ENCODE measurements at places on chromosomes 7 and 10. TPM values are rescaled to one million over a fixed set of nuclear protein-coding genes. Genes with fewer than 3 reads are reported as not detected.
A peak's percentile ranks its signal among the peaks of the same experiment; 100 is the strongest.

DNA sequence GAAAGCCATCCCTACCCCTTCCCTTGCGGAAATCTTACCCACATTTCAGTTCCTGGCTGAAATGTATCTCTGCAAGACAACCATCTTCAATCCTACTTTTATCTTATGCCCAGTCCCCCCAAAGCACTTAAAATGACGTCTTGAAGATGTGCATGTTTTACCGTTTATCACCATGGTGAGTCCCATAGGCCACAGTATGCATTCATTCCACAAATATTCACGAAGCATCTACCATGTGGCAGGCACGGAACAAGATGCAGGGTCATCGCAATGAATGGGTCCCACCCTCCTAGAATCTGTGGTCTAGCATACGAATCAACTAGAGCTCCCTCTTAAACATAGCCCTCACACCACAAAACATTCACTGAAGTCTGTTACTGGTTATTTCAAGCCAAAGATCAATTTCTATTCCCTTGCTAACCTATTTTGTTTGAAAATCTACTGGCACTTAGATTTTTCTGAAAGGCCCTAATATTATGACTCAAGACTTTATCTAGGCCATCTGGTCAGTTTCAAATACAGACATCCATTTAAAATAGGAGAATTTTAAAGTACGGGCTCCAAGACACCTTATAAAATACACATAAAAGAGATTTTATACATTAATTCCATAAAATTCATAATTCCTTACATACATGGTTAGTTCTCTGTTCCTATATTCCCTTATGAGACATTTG, 99.4 kb downstream of the PARD3 start:
- H3K27me3 ChIP-seq: no peaks in the 10 kb centered on the region
- no peak overlapping the region for H3K27ac ChIP-seq
- DNase-seq: no peak
- H3K4me3 ChIP-seq: no peak overlapping the region
- H3K36me3 ChIP-seq: no peaks in the 10 kb centered on the region

DNA sequence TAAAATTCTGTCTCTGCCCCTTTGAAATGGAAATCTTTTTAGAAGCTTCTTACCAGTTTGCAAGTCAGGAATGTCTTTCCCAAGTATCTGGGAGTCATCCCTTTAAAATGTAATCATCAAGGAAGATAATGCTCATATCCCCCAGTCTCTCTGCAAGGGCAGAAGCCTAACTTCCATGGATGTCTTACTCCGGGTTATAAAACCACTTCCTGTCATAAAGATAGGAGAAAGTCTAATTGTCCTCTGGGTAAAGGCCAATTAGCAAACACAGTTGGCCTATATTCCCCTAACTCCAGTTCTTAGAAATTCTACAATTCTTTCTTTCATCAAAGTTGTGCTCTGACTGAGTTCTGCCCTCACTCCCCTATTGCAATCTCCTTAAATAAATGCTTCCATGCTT, 1631.5 kb upstream of the LRRTM3 start:
- H3K36me3 ChIP-seq: no peaks in the 10 kb centered on the region
- DNase-seq: no peak
- peaks cover 4% of the 10 kb centered on the region for H3K4me1 ChIP-seq
- H3K27ac ChIP-seq: no peak overlapping the region
- no peak overlapping the region for H3K4me3 ChIP-seq

Gene HACD1
- 30.8 TPM for total RNA-seq

DNA sequence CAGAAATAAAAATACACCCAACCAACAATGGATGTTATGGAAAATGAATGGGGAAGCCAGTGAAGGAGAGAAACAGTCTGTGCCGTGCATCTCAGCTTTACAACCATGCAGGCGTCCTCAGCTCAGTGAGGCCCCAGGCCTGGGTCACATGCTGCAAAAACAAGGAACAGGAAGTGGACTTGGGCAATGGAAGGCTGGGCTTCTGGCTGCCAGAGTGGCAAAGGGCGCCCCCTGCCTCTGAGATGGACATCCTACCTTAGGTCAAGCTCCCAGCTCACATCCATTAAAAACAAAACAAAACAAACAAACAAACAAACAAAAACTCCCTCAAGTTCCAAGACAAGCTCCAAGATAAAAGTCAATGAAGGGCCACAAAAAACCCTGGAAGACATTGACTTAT, 54.7 kb upstream of the AFAP1L2 start:
- no peak overlapping the region for H3K4me3 ChIP-seq
- peak; percentile 82 for DNase-seq
- peaks cover 3% of the 10 kb centered on the region for H3K36me3 ChIP-seq
- no peaks in the 10 kb centered on the region for H3K27me3 ChIP-seq
- no peaks in the 10 kb centered on the region for H3K4me1 ChIP-seq

Gene UNC5B
- total RNA-seq: 31.8 TPM

DNA sequence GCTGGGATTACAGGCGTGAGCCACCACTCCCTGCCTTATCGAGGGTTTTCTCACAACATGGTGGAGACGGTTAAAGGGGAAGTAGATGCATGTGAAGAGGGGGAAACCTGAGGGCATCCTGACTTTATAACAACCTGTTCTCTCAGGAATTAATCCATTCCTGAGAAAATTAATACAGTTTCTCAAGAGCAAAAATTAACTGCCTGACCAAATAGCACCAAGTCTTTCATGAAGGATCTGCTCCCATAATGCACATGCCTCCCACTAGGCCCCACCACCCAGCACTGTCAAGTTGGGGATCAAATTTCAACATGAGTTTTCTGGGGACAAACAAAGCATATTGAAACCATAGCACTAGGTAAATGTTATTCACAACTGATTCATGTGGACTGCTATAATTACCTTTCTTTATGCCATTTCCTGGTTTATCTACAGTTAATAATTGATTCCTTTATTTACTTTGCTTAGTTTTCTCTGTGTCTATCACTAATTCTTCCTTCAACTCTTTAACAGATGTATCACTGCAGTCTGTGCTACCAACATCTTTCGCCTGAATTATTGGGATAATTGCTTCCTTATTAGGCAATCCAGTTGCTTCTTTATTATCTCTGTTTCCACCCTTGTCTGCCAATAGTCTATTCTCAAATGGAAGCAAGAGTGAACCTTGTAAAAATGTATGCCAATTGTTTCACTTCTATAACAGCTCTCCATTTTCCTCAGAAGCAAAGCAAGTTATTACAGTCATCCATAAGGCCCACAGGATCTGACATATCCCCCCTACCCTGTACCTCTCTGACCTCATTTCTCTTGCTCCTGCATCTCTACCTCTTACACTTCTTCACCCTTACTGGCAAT, 12.9 kb upstream of the MICU1 start:
- no peak overlapping the region for H3K4me3 ChIP-seq
- peaks cover 3% of the 10 kb centered on the region for H3K4me1 ChIP-seq
- H3K27ac ChIP-seq: no peak overlapping the region
- no peaks in the 10 kb centered on the region for H3K36me3 ChIP-seq

GRCh38 chr10:115092555-115093285, 445 bp upstream of the ATRNL1 start:
- peaks cover 19% of the 10 kb centered on the region for H3K27me3 ChIP-seq
- no peaks in the 10 kb centered on the region for H3K36me3 ChIP-seq
- peaks cover 8% of the 10 kb centered on the region for H3K4me1 ChIP-seq
- DNase-seq: no peak
- H3K4me3 ChIP-seq: peak overlapping the region; percentile 80

- H3K27ac ChIP-seq: peak overlapping the region; percentile 81
- H3K27me3 ChIP-seq: no peaks in the 10 kb centered on the region
- no peaks in the 10 kb centered on the region for H3K4me1 ChIP-seq
These were observed 234.6 kb upstream of the CCDC6 start for GRCh38 chr10:60140651-60141632.

DNA sequence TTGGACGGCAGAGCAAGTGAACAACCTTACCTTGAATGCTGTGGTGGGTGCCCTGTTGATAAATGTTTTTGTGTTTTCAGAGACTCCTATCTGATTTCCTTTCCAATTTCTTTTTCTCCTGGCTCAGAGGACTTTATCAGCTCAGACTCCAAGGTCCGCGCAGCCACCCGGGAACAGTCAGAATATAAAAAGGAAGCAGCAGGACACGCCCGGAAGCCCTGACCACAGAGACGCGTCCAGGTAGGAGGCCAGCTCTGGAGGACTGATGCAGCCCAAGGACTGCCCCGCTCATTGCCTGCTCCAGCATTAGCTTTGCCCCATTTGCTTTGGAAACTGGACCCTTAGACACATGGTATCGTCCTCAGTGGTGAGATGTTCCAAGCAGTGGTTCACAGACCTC, 61.3 kb downstream of the TACC2 start:
- no peak overlapping the region for H3K4me3 ChIP-seq
- no peak for DNase-seq
- no peak overlapping the region for H3K27ac ChIP-seq

DNA sequence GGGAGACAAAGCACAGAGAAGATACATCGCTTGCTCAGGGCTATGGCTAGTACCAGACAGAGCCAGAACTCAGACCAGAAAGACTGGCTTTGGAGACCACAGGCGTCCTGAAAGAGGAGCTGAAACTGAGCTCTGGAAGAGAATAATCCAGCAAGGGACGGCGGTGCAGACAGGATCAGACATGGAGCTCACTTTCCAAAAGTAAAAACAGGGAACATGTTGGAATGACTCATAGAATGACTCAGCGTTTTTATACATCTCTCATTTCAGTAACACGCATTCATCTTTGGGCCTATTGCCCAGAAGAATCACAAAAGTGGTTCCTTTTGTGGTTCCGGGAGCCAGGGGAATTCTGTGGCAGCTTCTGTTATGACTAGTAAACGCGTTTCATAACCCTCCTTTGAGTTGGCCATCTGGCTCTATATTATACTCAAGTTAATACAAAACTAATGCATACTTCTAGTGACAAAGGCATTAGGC, 37.2 kb downstream of the PLEKHS1 start:
- no peak overlapping the region for H3K4me3 ChIP-seq
- DNase-seq: no peak
- no peaks in the 10 kb centered on the region for H3K36me3 ChIP-seq
- no peak overlapping the region for H3K27ac ChIP-seq

Gene H2BK1
- total RNA-seq: not detected

DNA sequence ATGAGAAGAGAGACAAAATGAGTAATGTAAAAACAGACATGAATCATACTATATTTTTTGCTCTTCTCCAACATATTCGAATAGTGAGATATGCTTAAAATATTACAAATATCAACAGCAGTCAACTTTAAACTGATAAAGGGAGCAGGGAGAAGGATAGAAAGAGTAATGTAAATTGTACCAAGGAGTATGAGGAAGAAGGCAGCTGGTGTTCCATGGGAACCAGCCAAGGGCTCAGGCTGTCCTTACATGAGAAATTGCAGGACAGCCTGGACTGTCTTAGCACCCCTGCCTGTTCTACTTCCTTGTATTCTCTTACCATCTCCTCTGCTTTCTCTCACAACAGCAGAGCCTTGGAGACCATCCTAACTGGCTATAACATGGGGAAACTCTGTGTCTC, 128.7 kb downstream of the TSPAN12 start:
- DNase-seq: no peak
- no peaks in the 10 kb centered on the region for H3K36me3 ChIP-seq
- no peak overlapping the region for H3K27ac ChIP-seq
- no peak overlapping the region for H3K4me3 ChIP-seq

Gene BAIAP2L1
- total RNA-seq: 42.0 TPM

Gene GPR26
- total RNA-seq: 0.09 TPM

GRCh38 chr7:151999424-152000090, 25.9 kb upstream of the GALNT11 start:
- no peak for DNase-seq
- no peak overlapping the region for H3K4me3 ChIP-seq
- no peaks in the 10 kb centered on the region for H3K27me3 ChIP-seq
- H3K36me3 ChIP-seq: no peaks in the 10 kb centered on the region
- H3K27ac ChIP-seq: no peak overlapping the region

Gene LRWD1
- 26.8 TPM for total RNA-seq

Gene APBB1IP
- total RNA-seq: not detected

DNA sequence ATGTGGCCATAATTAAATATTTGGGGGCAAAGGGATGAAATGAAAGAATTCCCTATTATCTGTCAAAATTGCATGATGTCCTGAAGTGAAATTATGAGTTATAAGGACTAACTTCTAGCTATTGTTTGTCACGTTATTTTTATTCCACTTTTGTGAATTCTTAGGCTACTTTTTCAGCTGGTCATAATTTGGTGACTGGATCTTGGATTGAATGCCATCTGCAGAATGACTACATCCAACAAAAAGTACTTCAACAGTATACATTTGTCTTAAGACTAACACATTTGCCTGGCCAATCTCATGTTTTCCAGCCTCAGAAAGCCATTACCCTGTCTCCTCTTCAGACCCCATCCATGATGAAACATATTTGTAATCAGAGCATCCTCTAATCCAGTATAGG, 48.1 kb upstream of the WNT16 start:
- no peak overlapping the region for H3K4me3 ChIP-seq
- no peak for DNase-seq
- H3K36me3 ChIP-seq: no peaks in the 10 kb centered on the region
- H3K27ac ChIP-seq: no peak overlapping the region

Gene PDE6C
- total RNA-seq: not detected

- H3K27ac ChIP-seq: no peak overlapping the region
- no peak for DNase-seq
- H3K4me1 ChIP-seq: peaks cover 3% of the 10 kb centered on the region
- H3K4me3 ChIP-seq: no peak overlapping the region
- H3K27me3 ChIP-seq: no peaks in the 10 kb centered on the region
These were observed 3.2 kb downstream of the POLR1F start for GRCh38 chr7:19705663-19706062.

DNA sequence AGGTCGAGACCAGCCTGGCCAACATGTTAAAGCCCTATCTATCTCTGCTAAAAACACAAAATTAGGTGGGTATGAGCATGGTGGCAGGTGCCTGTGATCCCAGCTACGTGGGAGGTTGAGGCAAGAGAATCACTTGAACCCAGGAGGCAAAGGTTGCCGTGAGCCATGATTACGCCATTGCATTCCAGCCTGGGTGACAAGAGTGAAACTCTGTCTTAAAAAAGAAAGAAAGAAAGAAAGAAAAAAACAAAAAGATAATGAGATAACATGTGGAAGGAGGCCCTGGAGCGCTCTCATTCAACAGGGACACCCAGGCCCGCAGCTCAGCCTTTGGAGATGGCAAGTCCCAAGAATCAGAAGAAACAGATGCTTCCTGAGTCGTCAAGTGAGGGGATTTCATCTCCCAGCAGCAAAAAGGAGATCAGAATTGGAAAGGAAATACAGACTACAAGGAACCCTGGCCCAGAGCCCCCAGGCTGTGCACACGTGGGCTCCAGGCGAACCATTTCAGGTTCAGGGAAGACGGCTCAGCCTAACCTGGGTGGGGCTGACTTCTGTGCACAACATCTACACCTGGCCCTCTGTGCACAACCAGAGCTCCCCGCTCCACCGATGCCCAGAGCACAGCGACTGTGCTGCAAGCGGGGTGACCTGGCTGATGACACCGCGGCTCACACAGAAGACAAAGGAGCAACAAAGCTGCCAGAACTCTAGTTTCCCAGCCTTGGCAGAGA, 33.3 kb downstream of the GNA12 start:
- H3K27ac ChIP-seq: peak overlapping the region; percentile 16
- H3K36me3 ChIP-seq: no peaks in the 10 kb centered on the region
- H3K4me3 ChIP-seq: no peak overlapping the region
- H3K4me1 ChIP-seq: peaks cover 48% of the 10 kb centered on the region

- no peak for DNase-seq
- H3K4me1 ChIP-seq: no peaks in the 10 kb centered on the region
- H3K27ac ChIP-seq: no peak overlapping the region
- no peaks in the 10 kb centered on the region for H3K36me3 ChIP-seq
- H3K27me3 ChIP-seq: no peaks in the 10 kb centered on the region
These were observed 79.1 kb upstream of the NEUROD6 start for GRCh38 chr7:31419505-31420055.
